Stimulated activated CD4-positive, alpha-beta T cell treated with anti-CD3 and anti-CD28 coated beads, Interleukin-15, amount 100 ng/mL, for 1 hour (primary cell): ENCODE measurements at places on chromosomes 5 and 9.

DNA sequence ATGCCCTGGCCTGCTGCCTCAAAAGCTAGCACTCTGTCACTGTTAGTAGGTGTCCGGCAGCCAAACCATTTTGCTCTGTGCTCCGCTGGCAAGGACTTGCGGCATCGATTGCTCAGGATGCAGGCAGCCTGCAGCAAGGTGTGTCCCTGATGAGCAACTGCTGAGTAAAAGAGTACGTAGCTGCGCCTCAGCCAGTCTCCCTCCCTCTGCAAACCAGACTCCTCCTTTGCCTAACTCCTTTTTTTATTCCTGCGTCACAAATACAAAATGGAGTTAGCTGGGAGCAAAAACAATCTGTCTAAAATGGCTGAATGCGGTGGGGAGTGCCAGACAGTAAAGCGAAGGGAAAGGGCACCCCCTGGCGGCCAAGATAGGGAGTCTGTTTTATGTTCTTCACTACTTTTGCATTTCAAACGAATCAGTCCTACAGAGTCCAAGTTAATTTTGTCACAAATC is 61.1 kb downstream of the DIAPH1 start:
- peak; percentile 45 for DNase-seq

DNA sequence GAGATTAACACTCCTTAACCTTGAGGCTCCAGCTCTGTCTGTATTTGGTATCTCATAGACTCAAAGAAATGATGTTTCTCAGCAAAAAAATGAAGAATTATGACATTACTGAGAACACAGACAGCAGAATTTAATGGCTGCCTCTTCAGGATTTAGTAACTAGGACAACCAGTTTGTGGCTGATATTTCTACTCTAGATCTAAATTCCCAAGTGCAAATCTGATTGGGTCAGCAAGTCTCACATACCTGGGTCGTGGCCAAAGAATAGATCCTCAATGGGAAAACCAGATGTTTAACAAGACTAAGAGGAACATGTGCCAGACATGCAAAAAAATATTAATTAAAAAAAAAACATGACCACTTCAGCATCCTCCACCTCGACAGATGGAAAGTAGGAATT is 608.9 kb downstream of the DTWD2 start:
- DNase-seq = no peak

- DNase-seq = no peak
Measured at GRCh38 chr5:147455822-147456450, 53.9 kb downstream of the DPYSL3 start.

- no peak for DNase-seq
Measured at GRCh38 chr5:173319646-173320045, 8.6 kb downstream of the STC2 start.

DNA sequence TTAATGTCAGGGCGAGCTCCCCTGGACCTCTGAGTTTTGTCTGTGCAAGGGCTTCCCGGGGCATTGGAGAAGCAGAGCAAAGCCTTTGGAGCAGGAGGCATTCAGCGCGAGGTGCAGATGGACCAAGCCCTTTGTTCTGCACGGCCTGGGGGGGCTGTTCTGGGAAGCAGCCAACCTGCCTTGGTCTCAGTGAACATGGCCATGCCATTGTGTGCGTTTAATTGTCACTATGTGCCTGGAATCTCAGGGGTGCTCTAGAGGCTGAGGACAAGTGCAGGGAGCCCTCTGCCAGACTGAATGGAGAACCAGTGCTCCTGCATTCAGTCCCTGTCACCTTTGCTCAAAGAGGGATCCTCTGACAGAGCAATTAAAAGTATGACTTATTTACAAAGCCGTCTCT is 329.4 kb downstream of the IRX1 start:
- DNase-seq = no peak

- DNase-seq = no peak
Measured at GRCh38 chr9:135454737-135455136, 24.8 kb upstream of the PPP1R26 start.

GRCh38 chr5:111697215-111697614 is 59.8 kb downstream of the NREP start:
- no peak for DNase-seq

GRCh38 chr5:142590451-142591231 is 95.2 kb downstream of the FGF1 start:
- DNase-seq = no peak

- DNase-seq = no peak
Measured at GRCh38 chr5:145976431-145977155, 40.2 kb downstream of the SH3RF2 start.

DNA sequence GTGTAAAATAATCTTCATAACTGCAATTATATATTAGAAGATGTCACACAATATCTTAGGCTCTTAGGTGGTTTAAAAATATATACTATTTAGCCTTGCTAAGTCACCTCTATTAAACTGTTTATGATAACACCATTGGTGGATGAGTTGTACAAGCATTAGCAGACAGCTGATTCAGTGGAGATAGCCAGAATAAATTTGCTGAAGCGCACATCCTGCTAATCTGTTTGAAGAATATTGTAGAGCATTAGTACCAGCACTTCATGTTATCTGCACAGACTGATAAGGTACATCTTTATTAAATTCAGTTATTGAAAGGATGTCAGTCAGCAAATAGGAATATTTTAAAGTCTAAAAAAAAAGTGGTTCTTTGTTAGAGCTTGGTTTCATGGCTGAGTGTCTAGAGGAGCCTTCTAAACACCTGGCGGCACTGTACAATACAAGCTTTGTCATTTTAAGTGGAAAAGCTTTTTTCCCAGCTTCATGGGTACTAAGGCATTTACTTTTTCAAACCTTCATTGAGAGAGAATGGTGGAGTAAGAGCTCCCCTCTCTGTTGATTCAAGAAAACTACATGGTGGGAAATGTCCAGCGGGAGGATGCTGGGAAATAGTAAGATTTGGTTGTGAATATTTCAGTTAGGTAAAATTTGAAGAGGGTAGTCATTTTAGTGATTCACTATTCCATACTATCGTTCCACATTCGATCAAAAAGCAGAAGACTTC is 275.1 kb downstream of the SLF1 start:
- DNase-seq = no peak

- DNase-seq = no peak
Measured at GRCh38 chr9:98445576-98445975, 190.1 kb upstream of the TBC1D2 start.

DNA sequence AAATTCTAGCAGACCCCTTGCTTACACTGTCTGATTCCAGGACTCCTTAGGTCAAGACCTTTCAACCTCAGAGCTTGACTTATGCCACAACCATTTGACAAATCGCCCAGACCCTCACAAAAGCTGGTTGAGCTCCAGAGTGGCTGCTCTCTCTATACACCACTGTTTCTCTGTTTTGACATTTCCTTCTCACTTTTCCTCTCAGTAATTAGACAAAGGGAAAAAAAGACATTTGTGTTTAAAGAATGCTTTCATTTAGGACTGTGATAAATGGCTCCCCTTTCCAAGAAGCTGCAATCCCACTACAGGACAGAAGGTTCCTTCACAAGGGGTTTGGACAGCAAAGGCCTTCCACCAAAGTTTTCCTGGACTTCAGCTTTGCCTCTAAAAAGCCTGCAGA is 601.3 kb downstream of the NR2F1-AS1 start:
- no peak for DNase-seq

- DNase-seq = no peak
Measured at GRCh38 chr5:139104577-139105276, 93.4 kb downstream of the SIL1 start.

DNA sequence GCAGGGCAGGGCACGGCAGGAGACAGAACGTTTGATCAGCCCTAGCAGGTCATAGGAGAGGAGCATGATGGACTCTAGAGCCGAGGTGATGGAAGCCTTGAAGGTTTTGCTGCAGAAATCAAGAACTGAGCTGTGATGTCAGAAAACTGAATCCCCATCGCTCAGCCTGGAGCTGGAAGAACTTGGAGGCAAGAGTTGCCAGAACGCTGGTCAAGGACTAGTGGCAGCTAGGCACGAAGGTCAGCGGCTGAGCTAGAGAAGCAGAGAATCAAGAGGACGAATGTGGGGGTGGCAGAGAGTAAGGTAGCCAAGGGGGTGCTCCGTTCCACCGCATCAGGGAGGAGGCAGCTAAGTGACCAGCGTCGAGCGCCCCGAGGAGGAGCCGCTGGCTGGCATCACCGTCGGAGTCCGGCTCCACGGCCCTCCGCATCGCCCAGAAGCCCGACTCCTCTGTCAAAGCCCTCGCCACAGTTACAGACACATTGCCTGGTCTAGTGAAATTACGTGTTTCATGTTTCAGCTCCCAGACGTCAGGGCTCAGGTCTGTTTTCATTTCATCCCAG is 1.2 kb upstream of the GALNT10 start:
- no peak for DNase-seq
